AG09319 (cell line): ENCODE measurements at places on chromosomes 5 and 9.

- no peak for DNase-seq
Measured at GRCh38 chr5:157390551-157391297, 69.3 kb upstream of the NIPAL4 start.

DNA sequence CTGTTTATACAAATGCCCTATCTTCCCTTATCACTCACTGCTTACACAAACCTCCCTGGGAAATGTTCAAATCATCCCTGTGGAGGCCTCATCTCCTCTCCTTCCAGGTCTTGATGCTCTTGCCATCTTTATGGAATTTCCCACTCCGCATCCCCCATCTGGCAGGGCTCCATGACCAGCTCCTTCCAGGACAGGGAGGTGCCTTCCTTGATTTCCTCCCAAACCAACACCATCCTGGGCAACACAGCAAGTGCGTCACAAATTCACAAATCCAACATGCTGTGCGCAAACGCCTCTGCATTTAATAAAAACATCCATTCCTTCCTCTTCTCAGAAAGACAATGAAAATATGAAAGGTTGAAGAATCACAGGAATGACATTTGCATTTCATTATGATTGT is 51.7 kb downstream of the EPB41L4A start:
- DNase-seq = no peak

DNA sequence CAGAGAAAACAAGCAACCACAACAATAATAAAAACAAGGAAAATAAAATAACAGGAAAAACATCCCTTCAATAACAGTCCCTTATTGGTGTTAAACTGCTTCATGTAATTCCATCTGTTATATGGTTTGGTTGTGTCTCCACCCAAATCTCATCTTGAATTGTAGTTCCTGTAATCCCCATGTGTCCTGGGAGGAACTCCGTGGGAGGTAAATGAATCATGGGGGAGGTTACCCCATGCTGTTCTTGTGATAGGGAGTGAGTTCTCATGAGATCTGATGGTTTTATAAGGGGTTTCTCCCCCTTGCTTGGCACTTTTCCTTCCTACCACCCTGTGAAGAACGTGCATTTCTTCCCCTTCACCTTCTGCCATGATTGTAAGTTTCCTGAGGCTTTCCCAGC is 369.8 kb downstream of the TMEM232 start:
- no peak for DNase-seq

- DNase-seq = no peak
Measured at GRCh38 chr5:16791036-16791705, 144.9 kb downstream of the MYO10 start.

DNA sequence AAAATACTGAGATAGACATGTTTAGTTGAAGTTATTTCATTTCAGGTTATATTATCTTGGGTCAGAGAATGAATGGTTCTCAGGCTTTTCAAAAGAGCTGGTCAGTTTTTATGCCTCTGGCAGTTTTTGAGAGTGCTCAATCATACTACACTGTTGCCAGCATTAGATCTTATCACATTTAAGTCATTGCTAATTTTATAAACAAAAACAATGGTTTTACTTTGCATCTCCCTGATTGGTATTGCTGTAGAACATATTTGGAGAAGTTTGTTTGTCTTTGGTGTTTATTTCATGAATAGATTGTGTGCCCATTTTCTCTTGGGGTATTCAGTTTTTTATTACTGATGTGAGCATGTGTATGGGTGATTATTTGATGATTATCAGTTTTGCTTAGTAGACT is 1.5 kb downstream of the CATSPER3 start:
- no peak for DNase-seq

- DNase-seq = no peak
Measured at GRCh38 chr5:82105457-82105856, 133.6 kb downstream of the ATG10 start.

DNA sequence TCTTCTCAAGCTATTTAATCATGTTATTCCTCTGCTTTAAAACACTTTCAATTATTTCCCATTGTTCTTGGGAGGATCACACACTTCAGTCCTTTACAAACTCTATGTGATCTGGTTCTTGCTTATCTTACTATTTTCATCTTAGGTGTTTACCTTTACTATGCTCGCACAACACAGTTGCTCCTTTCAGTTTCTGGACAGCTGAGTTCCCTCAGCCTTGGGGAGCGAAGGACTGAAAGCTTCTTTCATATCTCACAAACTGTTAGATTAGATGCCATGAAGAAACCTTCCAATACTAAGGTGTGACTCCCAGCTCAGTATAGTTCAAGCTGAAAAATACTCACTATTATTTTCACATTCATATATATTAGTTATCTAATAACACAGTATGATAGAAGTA is 117.9 kb downstream of the CDC42SE2 start:
- DNase-seq = no peak

DNA sequence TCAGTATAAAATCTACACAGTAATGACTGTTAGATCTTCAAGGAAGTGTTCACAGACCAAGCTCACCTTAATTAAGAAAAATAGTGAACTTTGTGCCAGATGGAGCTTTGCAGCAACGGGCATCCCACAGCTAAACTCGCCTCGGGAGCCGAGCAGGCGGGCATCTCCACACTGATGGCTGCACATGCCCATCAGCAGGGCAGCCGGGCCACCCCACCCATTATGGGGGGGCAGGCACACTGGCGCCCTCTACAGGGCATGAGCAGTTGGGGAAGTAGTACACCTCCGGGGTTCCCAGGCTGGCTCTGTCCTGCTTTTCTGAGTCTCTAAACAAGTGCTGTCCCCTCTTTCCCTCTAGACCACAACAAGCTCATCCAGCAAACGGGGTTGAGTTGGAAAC is 21.6 kb downstream of the ANKS6 start:
- DNase-seq = no peak

GRCh38 chr5:79617539-79617938 is 5.3 kb downstream of the TENT2 start:
- no peak for DNase-seq

- DNase-seq = no peak
Measured at GRCh38 chr9:106920701-106921283, 57.8 kb downstream of the ZNF462 start.

DNA sequence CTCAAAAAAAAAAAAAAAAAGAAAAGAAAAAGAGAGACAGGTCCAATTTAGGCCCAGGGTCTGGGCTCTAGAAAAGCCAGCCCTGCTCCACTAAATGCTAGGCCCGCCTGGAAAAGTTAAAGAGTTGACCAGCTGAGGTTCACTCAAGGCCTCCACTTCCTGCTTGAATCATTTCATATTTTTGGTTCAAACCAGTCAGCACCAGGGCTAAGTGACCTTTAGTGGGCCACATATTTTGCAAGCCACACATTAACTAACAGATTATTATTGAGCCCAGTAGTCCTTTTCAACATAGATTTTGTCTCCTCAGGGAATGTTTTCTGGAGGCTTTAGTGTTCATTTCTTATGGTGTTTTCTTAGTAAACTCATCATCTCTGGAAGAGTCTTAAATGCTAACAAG is 156.6 kb downstream of the TLR4 start:
- DNase-seq = no peak

DNA sequence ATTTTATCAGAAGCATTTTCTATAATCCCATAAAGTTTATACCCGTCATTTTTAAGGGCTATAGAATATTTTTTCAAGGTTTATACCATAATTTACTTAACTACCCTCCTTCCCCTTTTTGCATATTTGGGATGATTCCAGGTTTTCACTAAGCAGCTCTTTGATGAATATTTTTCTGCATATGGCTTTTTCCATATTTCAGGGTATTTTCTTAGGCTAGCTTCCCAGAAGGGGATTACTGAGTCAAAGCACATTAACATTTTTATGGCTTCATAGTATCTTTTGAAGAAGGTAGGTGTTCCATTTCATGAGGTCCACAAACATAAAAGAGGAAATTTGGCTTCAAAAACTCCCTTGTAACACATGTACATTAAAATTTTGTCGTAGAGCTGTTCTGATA is 14.6 kb upstream of the COL15A1 start:
- DNase-seq = no peak

DNA sequence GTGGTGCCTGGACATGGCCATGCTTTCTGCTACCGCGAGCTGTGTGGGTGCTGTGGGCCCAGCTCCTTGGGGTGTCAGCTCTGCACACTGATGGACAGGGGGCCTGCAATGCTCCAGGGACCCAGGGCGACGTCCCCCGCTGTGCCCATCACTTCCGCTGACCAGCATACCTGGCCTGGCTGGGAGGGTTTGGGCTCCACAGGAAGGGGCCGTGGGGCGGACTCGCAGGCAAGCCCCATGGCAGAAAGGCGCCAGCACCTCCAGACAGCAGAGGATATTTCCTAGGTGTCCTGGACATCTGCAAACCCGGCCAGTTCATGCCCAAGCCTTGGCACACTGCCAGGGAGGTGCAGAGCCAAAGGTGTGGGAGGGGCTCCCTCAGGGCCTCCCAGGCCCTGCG is 295.8 kb upstream of the IRX4 start:
- no peak for DNase-seq

GRCh38 chr5:74034733-74035132 is 408.7 kb downstream of the ARHGEF28 start:
- DNase-seq = no peak

- DNase-seq = no peak
Measured at GRCh38 chr9:110343551-110343950, 5.9 kb upstream of the TXNDC8 start.

DNA sequence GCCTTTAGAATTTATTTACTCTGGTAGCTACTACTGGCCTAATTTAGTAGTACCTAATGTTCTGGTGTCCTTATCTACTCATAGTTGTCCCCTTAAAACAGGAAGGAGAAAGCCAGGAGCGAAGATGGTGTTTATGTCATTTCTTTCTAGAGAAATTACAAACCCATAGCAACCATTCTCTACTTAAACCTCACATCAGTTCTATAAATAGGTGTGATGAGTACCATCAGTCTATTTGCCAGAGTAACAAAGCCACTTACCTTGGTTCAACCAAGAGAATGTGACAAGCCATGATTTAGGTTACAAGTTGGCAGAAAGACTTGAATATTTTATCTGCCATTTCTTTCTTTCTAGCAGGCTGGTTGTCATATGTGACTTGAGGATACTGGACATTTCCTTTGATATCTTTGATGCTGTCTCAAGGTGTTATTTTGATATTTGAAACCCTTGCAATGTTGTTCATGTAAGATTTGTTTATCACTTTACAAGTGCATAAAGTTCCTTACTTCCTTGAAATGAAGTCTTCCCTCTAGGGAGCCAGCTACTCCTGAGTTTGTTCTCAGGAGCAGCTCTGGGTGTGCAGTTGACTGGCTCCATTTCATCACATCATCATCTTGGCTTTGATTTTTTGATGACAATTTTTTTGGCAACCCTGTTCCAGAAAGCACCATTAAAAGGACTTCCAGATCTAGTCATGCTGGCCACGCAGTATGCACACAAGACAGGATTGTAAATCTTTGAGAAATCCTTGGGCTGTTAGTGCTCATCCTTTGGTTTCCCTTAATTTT is 286.8 kb downstream of the ARHGAP26 start:
- DNase-seq = no peak

GRCh38 chr5:158967541-158967940 is 132.2 kb downstream of the EBF1 start:
- no peak for DNase-seq

GRCh38 chr9:23496489-23497136 is 329.4 kb downstream of the ELAVL2 start:
- no peak for DNase-seq

GRCh38 chr9:84154320-84154719 is 173.7 kb downstream of the RMI1 start:
- DNase-seq = no peak

- no peak for DNase-seq
Measured at GRCh38 chr5:148828511-148829247, 2.3 kb downstream of the ADRB2 start.

DNA sequence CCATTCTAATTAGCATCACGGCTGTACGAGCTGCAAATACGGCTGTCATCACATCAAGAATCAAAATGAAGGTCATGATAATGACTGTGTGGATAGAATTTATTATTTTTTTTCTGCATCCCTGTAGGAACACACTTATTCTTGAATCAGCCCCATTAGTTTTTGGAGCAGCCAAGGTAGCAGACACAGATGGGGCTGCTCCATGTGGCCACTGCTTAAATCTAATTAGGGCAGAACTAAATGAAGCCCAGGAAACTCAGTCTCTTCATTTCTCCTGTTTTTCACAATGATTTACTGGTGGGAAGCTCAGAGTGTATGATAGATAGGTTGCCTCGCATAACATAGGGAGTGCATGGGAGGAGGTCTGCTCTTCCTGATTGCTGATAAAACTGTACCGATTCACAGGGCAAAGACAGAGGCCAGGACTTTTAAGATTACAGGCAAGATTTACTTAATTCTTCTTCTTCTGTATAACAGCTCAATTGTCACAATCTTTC is 275.5 kb downstream of the GLIS3 start:
- no peak for DNase-seq

- no peak for DNase-seq
Measured at GRCh38 chr9:89247431-89248353, 63.3 kb upstream of the CKS2 start.

DNA sequence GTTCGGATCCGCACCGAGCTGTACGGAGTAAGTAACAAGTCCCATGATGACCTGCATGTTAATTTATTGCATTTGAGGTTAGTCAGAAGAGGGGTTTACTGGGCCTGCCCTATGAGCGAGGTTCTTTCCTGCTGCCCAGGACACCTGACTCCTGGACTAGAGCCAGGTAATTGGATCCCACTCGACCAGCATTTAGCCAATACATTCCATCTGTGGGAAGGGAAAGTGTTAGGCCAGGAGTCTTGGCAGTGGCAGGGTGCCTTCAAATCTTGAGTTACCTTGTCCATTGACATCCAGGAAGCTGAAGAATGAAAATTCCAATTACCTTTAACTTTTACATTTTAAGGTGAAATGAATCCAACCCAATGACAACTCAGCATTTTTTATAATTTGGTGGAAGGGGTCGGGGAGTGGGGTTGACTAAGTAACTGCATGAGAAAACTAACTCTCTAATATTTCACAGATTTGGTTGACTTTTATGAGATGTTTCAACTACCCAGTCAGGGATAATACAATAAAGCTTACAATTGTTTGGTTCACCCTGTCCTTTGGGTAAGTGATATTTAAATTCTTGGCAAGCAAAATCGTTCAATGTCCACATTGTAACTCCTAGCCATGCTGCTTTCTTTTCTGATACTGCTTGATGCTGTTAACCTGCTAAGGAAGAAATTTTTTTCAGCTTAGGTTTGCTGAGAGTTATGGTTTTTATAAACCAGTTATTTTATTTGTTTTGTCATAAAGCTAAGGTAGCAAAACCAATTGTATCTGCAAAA is 111.6 kb upstream of the IQGAP2 start:
- no peak for DNase-seq

GRCh38 chr5:79081779-79082178 is 12.2 kb downstream of the BHMT2 start:
- no peak for DNase-seq

DNA sequence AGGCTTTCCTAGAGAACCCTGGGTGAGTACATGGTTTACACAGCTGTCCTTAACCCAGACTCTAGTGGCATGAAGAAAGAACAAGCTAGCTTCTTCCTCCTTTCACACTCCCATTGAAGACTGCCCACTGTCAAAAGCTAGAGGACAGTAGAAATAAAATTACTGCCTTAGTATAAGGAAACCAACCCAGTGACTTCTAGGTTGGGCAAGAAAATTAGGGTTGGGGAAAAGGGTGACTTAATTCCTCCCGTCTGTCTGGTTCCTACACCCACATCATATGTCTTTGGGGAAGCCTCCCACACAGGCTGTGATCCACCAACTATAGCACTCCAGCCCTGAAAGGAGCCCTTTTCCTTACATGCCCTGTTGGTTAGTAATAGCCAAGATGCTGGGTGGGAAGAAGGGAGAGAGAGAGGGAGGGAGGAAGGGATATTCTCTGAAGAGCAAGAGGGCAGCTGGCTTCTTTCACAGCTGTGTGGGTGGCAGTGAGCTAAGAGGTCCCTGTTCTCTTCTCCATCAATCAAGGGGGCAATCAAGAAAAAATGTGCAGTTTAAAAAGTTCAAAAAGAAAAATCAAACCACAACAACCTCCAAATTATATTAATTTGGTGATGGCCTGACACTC is 21.7 kb downstream of the HBEGF start:
- no peak for DNase-seq
